Left kidney (tissue), 8 donors: ENCODE measurements at places on chromosomes 2 and 18.

DNA sequence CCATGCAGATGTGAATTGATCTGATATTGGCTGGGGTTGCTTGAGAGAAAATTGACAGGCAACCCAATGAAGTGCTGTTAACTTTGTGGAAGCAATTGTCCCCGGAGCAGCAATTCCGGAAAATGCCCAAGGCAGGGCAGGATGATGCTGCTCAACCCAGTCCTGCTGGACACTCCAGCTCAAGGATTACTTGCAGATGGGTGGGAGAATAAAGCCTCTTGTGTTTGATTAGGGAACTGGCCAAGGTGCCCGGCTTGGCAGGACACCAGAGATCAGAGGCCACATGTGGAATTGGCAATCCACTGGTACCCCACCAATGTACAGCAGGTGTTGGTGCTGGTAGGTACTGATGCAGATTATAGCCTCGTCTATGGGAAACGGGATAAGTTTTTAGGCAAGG lies 12.3 kb upstream of the C2orf42 start:
- no peak for DNase-seq

- DNase-seq = no peak
These were observed 207.5 kb downstream of the ARHGAP15 start for GRCh38 chr2:143336719-143337210.

GRCh38 chr18:9708057-9708433 lies at the start of gene RAB31:
RAB31 (plus strand) TSS chr18:9708301; CDS start chr18:9708406, 105 bp downstream.
- peak; percentile 67 for DNase-seq

DNA sequence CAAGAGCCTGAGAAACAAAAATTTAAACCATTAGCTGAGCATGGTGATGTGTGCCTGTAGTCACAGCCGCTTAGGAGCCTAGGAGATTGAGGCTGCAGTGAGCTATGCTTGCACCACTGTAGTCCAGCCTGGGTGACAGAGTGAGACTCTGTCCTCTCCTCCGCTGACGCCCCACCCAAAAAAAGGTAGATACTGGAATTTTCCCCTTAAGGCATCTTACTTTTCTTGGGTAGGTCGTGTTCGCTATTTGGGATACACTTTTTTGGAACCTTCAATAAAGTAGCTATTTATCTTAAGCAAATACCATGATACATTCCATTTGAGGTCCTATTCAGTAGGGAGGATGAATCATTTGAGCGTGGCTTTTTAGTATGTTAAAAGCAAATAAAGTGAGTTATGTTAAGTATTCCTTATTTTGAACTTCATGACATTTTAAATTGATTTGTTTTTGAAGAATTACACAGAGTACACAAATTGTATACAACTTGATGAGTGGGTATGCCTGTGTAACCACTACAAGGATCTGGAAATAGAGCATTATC lies 38.7 kb downstream of the RALBP1 start:
- no peak for DNase-seq
